Naive thymus-derived CD4-positive, alpha-beta T cell (primary cell): ENCODE measurements at places on chromosomes 2 and 18.

DNA sequence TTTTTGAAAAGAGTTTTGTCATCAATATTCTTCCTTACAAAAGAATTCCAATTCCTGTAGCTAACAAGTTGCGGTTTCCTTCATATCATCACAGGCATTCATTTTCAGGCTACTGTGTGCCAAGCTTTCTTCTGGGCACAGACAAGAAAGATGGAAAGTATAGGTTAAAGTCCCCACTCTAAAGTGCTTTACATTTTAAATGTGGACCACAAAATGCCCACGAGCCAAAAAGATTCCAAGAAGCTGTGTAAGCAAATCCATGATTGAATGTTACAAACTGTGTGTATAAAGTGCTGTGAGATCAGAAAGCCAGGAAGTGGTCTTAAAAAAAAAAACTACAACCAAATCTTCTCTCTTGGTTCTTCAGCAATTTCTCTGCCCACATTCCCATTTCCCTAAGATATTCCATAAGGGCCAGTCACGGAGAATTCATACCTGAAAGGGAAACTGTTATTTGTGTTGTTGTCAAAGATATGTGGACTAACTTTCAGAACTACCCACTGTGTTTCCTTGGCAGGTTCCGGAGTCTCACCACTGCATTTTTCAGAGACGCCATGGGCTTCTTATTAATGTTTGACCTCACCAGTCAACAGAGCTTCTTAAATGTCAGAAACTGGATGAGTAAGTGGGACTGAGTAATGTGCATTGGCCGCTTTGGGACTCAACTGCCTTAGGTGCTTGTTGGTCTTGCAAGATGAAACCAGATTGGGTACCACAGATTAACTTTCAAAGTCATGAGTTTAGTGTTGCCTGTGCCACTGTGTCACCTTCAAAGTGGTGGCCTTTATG is 55.7 kb downstream of the RAB27B start:
- DNase-seq = no peak

- DNase-seq = no peak
Observed at GRCh38 chr2:23377771-23378170, 7.2 kb upstream of the KLHL29 start.

GRCh38 chr2:134174711-134175110 is 79.2 kb upstream of the MGAT5 start:
- no peak for DNase-seq

DNA sequence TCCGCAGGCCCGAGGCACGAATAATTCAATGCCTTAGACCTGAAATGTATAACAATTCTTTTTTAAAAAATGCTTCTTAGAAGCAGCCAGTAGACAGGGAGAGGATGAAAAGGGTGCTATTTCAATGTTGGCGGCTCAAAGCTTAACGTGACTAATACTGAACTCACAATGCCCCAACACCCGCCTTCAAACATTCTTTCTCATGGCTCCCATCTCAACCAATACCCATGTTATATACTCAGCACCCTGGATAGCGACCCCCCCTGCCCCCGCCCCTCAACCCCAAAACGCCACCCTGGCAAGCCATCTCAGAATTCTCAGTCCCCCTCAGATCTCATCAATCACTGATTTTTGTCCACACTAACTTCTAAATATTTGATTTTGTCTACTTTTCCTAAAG is 4.4 kb downstream of the FBXO41 start:
- no peak for DNase-seq

DNA sequence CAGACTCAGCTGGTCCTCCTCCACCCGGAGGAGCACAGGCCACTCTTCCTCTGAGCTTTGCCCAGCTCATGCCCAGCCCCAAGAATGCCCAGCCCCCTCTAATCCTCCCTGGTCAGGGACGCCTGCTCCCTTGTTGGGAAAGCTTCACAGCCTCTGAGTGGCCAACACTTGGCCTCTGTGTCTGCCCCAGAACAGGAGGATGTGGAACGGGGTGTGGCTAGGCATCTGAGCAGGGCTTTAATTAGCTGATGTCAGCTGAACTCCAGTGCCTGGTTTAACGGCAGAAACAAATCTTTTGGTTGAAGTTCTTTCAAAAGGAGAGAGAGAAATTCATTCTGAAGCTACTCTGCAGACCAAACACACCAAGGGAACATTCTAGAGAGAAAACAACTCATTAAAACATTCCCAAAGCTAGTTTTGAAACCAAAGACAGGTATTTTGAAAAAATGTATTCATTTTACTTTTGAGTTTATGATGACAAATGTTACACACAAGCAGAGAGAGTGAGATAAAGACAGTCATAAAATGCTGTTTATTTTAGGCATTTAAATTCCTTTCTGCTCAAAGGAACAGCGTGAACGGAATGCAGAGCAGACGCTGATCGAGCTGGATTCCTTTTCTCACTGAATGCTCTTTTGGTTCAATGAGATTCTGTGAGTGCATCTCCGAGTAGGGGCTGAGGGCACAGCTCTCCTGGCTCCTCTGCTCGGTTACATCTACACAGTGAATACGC is 63.8 kb downstream of the RTP5 start:
- no peak for DNase-seq
